Fibroblast of skin of right biceps (primary cell): ENCODE measurements at places on chromosomes 4 and X.

GRCh38 chrX:49754233-49754857 lies 58.6 kb upstream of the PAGE1 start:
- DNase-seq, result peak; percentile 17

DNA sequence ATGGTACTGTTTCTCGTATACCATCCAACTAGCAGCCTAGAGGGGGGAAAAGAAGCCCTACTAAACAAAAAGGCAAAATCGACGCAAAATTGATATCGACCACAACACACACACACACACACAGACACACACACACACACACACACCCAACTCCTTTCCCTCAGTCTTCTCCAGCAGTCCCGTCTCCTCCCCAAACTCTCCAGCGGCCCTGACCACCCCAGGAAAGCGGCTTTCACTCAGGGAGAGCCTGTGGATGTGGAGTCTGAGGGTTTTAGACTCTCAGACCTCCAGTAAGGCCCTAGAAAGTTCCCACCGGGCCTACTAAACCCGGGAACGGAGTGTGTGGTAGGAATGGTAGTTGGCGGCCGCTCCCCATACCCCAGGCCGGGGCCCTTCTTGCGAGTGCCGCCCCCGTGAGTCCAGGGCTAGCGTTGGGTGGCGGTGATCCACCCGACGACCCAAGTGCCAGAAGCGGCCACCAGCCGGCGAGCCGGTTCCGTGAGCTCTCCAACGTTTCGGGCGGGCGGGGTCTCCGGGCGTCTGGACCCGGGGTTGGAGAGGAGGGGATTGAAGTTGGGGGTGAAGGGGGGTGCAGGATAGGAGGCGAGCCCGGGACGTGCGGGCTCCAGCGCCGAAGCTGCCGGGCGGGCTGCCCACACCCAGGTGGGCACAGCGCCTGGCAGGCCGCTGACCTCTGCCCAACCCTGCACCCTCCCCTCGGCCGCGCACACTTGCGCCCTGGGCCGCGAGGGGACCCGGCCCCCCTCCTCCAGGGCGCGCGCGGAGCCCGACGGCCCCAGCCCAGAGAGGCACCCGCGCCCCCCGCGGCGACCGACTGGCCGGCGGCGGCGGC lies 13.7 kb downstream of the ARX start:
- DNase-seq, result no peak

- DNase-seq, result peak; percentile 68
These were observed 103.5 kb downstream of the LDB2 start for GRCh38 chr4:16794816-16795445.

DNA sequence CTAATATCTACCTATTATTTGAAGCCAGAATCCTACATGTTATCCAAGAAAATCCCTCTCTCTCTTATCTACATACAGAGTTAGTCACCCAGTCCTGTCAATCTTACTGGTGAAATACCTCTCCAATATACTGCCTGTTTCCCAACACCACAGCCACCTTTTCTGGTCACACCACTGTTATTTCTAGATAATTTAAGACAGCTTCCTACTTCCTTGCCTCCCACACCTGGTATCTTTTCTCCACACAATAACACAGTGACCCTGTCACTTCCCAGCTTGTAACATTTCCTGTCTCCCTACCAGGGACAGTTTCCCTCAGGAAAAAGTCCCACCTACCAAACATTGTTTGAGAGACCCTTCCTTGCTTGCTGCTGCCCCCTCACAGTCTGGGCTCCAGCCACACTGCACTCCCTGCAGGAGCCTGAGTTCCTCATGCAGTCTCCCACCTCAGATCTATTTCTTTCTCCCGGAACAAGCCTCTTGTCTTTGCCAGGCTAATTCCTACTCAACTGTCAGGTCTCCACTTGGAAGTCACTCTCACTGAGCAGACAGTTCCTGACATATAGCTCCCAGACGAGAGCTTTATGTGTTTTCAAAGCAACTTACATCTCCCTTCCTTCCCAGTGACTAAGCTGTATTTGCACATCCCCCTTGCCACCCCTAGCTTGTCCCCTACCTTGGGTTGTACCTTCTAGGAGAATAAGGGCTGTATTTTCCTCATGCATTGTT lies 73.6 kb upstream of the QRFPR start:
- DNase-seq, result no peak

- peak; percentile 86 for DNase-seq
These were observed 118.8 kb downstream of the SMIM20 start for GRCh38 chr4:26032630-26033317.

- no peak for DNase-seq
These were observed 62.5 kb downstream of the DACH2 start for GRCh38 chrX:86210772-86211171.

- peak; percentile 18 for DNase-seq
These were observed 65.5 kb downstream of the GLRA3 start for GRCh38 chr4:174763454-174764104.

DNA sequence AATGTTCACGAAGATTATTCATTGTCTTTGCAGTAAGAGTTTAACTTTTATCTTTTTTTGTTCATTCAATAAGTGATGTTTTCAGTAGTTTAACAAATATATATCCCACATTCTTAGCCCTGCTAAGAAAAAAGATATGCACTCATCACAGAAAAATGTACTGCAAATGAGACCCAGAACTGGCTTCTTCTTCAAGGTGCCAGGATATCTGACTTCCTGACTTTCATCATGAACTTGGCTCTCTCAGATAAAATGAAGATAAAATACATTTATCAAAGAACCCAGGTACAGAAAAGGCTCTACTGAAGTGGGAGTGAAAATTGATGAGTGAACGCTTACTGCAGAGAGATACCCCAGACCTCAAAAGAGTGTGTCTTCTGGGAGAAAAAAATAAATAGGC lies 177.8 kb upstream of the DKK2 start:
- DNase-seq, result peak; percentile 49

GRCh38 chr4:84483688-84484087 lies 15.4 kb downstream of the NKX6-1 start:
- DNase-seq, result no peak

DNA sequence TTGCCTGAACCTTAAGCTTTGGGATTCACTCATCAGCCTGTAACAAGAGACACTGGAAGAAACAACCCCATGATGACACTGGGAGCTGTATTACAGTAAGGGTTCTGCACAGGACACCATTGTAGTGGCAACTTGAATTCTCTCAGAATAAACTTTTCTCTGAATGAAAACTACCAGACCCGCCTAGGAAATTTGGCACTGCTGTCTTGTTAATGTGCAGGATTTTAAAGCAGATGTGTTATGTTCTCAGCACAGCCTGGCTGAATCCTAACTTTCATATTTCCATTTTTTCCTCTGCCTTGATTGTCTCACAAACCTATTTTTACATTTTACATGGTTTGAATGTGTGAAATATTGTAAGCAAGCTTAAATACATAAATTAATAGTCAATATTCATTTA lies 253.6 kb downstream of the UNC5C start:
- DNase-seq, result no peak

DNA sequence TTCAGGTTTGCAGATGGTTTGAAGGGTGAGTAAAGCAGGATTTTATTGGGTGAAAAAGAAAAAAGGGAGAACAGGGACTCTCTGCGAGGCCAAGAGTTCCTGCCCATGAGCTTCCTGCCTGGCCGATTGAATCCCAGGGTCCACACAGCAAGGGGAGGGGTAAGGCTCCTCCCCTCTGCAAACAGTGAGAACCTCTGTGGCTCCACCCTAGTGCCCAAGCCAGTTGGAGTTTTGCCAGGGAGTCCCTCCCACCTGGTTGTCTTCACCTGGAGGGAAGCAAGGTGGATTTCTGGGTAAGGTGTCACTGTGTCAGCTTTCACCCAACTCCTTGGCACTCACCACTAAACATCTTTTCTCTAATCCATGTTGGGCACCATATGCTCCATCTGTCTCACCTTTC lies 70.9 kb downstream of the PDHA2 start:
- DNase-seq, result no peak

GRCh38 chr4:150139297-150139865 lies 61.1 kb downstream of the DCLK2 start:
- no peak for DNase-seq

- peak; percentile 96 for DNase-seq
These were observed 89.7 kb downstream of the LRP2BP start for GRCh38 chr4:185305979-185306442.

- DNase-seq, result no peak
These were observed 19.7 kb downstream of the FAM47A start for GRCh38 chrX:34112459-34112858.

DNA sequence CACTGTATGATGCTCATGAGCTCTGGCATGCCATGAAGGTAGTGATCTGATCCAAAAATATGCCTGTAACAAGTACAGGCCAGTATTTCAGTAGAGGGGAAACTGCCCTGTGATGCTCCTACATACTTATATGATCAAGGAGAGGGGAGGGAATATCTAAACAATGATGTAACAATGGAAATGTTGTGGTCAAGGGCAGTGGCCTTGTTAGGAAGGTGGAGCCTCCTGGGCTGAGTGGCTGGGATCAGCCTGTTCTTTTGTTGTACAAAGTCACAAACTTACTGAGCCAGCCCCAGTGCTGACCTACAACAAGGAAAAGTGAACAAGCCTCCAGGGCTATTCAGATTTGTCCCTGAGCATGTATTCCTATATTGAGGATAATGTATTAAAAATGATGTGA lies 70.3 kb downstream of the ANXA10 start:
- peak; percentile 35 for DNase-seq
